ENCODE measurements at places on chromosomes 4 and X.

GRCh38 chr4:169314906-169315305 lies 44.1 kb upstream of the SH3RF1 start:
- DNase-seq = peak; percentile 62

DNA sequence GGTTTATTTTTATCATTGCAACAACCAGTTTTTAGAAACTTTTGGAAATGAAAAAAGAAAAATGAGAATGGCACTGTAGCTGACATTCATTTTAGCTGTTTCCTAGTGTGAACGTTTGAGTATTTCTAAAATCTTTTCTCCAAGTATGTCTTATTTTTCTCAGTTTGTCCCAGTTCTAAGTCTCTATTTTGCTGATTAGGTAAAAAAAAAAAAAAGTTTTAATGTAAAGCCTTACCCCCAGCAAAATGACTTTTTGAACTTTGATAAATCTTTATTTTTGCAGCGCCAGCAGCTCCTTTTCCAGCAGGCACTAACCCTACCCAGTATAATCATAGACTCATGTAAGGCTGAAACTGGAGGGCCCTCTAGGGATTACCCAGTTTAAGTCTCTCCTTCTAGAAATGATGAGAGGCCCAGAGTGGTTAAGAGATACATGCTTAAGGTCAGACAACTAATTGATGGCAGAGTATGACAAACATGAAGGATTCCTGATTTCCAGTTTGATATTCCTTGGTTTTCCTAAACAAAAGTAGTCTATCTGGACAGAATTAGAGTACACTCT lies 84.3 kb upstream of the SLC4A4 start:
- no peak for DNase-seq

GRCh38 chr4:148203056-148203898 lies 238.9 kb downstream of the NR3C2 start:
- no peak for DNase-seq

- no peak for DNase-seq
Measured at GRCh38 chr4:177569434-177569833, 127.2 kb upstream of the AGA start.

GRCh38 chr4:70722199-70722791 lies 531 bp downstream of the RUFY3 start:
- DNase-seq = peak; percentile 32

DNA sequence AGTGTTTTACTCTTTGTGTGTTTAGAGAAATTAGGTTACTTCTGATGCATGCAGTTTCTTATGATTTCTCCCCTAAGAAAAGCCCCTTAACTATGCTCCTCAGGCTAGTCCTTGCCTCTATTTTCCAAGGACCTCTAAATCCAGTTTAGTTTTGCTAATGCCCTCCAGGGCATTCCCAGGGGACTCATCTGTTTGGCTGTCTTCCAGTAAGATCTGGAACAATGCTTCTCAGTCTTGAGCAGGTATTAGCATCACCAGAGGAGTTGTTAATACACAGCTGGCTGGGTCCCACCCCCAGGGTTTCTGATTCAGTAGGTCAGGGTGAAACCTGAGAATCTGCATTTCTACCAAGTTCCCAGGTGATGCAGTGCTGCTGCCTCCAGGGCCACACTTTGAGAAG lies 56.9 kb downstream of the OTC start:
- DNase-seq = no peak

DNA sequence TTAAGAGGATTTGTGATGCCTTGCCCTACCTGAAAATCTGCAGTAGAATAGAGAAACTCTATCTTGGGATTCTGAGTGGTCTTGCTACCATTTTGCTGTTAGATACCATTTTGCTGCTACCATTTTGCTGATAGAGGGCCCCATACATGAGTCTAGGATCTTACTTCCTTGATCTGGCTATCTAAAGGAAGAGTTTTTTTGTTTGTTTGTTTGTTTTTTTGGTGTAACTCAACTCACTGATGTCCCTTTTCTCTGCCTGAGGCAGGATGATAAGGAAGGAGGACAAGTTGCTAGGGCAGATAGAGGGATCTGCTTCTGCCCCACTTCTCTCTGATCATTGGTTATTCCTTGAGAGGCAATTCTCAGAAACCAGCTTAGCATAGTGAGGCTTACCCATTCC lies 31.0 kb downstream of the XK start:
- DNase-seq = no peak

DNA sequence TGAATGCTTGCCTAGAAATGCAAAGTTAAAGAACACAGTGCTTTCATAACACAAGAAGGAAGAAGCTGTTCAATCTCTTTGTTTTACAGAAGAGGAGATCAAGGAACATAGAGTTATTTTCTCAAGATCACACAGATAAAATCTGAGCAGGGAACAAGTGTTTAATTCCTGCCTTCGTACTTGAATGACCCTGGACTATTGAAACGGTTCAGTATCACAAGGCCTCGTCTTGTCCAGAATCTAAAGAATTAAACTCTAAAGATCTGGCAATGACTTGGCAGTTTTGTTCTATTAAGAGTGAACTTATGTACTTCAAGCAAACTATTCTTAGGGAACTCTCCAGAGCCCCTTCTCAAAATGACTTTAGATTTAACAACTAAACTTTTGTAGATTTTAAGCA lies 97.7 kb downstream of the ANXA5 start:
- no peak for DNase-seq

- DNase-seq = no peak
Measured at GRCh38 chrX:18574591-18574990, 97.3 kb downstream of the RS1 start.

- DNase-seq = no peak
Measured at GRCh38 chr4:23232987-23233386, 540.2 kb downstream of the GBA3 start.

DNA sequence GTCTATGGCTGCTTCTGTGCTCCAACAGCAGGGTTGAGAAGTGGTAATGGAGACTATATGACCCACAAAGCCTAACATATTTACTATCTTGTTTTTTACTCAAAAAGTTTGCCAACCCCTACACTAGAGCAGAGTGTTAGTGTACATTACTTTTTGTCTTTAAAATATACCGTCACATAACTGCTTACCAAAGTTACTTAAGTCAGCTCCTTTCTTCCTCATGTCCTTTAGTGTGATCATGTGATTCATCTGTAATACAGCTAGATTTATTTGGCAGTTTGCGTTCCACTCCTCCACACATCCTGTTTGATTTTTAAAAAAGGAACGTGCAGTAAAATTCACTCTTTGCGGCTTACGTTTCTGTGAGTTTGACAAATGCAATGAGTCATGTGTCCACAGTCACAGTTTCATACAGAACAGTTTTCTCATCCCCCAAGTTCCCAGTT lies 162.4 kb upstream of the GPRIN3 start:
- no peak for DNase-seq

DNA sequence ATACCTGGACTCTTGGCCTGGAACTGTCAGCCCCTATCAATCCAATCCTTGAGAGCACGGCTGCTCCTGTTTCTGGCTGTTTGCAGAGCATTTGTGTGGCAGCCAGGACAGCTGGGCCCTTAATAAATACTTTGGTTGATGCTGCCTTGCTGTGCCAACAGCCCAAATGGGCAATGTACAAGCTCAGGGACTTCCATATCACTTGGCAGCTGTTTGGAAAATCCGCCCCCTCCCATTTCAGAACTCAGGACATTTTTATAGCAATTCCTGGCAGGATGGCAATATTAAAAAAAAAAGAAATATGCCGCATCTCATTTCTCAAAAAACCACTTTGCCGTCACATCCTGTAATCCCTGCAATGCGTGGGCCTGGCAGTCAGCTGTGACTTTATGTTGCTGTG lies 218.9 kb downstream of the HS3ST1 start:
- DNase-seq = no peak

DNA sequence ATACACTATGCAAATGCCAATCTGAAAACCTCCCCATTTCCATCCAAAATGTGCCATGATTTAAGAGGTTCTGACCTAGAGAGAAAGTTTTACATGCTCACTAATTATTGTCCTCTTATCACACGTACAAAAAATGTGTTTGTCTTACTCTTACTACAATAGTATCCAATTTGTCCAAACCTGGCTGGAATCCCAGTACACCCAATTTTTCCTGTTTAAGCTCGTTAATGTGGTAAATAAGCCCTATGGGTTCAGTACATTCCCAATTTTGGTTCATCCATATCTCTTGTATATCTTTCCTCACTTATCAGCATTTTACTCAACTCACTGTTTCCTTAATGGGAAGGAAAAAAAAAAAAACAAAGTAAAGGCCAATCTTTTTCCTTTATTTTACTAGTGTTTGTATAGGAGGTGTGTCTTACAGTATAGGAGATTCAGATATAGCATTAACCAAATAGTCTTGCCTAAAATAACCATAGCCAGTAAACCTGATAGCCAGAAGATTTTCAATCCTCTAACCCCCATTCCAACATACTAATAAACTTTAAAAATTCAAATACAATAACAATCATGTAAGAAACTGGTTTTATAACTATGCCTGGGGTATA lies 109.8 kb downstream of the PARM1 start:
- DNase-seq = no peak

- DNase-seq = no peak
Measured at GRCh38 chr4:125042041-125042440, 272.7 kb upstream of the FAT4 start.

DNA sequence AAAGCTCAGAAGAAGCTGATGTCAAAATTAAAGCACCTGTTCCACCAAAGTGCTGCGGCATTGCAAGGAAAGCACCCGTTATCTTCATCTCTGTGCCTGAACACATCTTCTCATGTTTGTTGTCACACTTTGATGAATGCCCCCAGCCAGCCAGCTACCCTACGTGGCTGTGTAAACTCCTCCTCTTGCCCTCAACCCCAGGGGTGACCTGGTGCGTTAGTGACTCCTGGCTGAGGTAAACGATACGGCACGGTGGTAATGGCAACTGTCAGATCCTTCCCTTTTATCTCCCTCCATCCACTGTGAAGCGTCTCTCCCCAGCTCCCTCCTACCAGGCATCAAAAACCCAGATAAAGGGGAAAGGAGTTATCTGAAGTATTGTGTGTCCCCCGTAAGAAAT lies 90.6 kb upstream of the WWC2 start:
- no peak for DNase-seq

DNA sequence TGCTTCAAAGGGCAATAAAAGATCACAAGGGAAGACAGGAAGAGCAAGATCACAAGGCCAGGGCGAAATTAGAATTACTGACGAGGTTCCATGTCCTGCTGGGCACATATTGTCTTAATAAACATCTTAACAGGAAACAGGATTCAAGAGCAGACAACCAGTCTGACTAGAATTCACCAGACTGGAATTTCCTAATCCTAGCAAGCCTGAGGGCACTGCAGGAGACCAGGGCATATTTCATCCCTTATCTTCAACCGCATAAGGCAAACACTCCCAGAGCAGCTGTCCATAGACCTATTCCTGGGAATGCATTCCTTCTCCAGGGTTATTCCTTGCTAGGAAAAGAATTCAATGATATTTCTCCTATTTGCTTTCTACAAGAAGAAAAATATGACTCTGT lies 12.4 kb upstream of the TDO2 start:
- no peak for DNase-seq

DNA sequence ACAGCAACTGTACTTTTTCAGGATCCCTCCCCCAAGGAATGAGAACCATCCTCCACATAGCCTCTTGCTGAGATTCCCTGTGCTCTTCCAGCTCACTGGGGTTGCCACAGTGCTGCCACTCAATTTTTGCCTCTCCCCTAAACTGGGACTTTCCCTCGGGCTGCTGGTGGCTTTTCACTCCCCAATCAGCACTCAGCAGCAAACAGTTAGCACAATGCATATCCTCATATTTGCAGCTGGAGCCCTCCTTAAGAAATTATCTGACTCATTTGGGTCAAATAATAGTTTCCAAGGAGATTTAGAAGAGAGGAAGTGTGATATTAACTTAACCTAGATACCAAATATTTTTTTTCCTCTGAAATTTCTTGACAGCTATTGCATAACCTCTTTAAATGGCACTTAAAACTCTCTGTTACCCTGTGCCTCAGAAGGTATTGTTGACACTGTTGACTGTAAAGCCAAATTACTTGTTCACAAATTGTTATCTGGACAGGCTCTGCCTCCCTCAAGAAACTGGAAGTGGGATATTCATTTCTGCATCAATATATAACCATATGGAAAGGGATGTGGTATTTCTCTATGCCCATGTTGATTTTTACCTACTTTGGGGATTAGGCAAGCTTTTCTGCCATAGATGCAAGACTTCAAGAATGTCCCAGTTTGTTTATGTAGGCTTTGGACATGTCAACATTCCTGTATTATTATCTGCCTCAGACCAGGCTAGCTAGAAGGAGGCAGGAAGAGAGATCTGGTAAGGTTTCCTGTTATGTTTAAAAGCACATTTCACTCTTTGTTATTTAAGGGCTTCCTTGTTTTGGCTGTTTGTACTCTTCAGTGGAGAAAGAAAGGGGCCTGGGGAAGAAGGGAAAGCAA lies 58.0 kb downstream of the SEPTIN11 start:
- no peak for DNase-seq

GRCh38 chr4:20698820-20699219 lies 1.4 kb upstream of the PACRGL start:
- no peak for DNase-seq

- DNase-seq = no peak
Measured at GRCh38 chr4:110636171-110636679, 13.3 kb upstream of the PITX2 start.

DNA sequence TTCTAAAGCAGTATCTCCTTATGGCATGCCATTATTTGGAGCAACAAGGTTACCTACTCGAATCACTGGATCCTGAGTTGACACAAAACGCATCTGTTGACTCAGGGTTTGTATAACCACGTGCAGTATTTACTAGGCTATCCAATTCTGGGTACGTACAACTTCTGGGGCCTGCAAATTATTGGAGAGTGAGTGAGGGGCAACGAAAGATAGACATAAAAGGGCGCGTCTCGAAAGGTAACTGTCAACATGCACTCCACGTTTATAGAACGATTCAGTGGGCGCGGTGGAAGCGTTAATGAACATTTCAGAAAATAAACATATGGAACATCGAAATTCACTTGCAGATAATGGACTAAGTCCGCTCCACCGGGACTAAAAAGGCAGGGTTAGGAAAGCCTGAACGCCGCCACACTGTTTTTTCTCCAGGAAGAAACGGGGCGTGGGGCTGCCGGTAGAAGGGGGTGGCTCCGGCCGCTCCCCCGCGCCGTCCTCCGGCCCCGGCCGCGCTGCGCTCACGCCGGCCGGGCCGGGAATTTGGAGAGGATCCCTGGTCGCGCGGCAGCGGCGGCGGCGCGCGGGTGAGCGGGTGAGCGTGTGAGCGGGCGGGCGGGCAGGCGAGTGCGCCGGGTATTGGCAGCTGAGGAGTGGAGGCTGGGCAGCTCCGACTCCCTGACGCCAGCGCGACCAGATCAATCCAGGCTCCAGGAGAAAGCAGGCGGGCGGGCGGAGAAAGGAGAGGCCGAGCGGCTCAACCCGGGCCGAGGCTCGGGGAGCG lies at the start of gene SMAD1:
Gene SMAD1, plus strand, starts transcription at position 690 of the 778 bp plus-strand sequence. CDS start 32,761 bp downstream, outside the sequence.
- DNase-seq = peak; percentile 51

DNA sequence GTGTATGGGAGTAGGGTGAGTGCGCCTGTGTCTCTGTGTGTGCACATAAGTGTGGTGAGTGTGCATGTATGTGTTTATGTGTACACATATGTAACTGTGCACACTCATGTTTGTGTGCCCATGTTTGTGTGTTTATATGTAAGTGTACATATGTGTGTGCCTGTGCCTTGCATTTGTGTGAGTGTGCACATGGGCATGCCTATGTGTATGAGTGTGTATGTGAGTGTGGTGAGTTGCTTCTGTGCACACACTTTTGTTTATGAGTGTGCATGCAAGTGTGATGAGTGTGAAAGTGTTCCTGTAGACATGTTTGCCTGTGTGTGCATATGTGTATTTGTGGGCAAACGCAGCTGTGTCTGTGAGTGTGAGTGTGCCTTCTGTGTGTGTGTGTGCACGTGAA lies 7.2 kb downstream of the IL9R start:
- no peak for DNase-seq

Measured in NCI-H1092 (cell line).